Left ventricle myocardium inferior (tissue), 1 donor: ENCODE measurements at places on chromosomes 6 and 20.

- DNase-seq = no peak
These were observed 64.0 kb upstream of the ASF1A start for GRCh38 chr6:118829817-118830478.

DNA sequence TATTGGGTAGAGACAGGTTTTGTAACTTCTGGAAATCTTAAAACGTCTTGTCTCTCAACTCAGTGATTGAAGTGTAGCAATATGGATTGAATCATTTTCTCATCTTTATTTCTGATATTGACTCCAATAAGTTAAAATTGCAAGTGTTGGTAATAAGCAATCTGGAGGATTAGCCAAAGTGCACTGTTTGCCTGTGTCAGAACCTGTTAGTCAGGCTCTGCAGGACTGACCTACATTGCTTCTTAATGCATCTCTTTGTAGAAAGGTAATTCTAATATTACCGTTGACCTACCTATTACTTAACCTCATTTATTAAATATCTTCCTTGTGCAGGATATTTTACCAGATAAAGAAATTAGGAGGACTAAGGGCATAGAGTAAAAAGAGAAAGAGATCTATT, 484.0 kb upstream of the CITED2 start:
- no peak for DNase-seq

- no peak for DNase-seq
These were observed 100.5 kb downstream of the SOBP start for GRCh38 chr6:107590378-107590777.

- DNase-seq = no peak
These were observed 12.0 kb downstream of the AGPAT4 start for GRCh38 chr6:161261816-161262215.

- DNase-seq = no peak
These were observed 31.1 kb upstream of the F13A1 start for GRCh38 chr6:6351511-6352025.

- no peak for DNase-seq
These were observed 62.1 kb downstream of the BMP2 start for GRCh38 chr20:6829510-6830116.

- no peak for DNase-seq
These were observed 506.6 kb downstream of the DHX35 start for GRCh38 chr20:39468703-39469102.

GRCh38 chr20:1721687-1722512, 64.3 kb upstream of the SIRPG start:
- no peak for DNase-seq
